ENCODE measurements at places on chromosomes 7 and 10.

DNA sequence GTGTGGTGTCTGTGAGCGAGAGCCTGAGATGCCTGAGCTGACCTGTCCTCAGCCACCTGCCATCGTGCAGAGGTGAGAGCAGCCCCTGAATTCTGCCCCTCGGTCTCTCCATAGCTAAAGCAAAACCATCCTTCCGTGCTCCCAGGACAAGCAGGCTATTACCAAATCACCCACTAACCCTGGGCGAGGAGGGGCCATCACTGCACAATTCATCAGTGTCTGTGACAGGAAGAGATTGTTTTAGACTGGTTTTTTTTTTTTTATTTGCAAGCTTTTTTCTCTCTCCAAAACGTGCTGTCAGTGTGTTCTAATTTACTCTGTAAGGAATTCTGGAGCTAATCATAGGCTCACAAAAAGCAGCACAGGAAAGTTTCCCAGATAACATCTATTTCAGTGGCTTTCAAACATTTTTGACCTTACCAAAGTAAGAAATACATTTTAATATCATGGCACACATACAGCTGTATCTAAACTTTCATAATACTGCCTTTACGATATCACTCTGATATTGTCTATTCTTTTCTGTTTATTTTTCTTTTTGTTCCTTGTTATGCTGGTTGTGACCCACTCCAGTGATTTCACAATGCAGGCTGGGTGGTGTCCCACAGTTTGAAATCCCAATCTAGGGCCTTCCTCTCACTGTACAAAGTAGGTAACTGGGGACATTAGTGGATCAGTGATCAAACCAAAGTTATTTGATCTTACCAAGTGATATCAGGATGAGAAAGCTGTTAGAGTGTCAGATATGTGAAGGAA lies 62.8 kb downstream of the EGFR start:
- DNase-seq, result no peak

GRCh38 chr7:78379148-78379547 lies 580.6 kb downstream of the PHTF2 start:
- no peak for DNase-seq

GRCh38 chr10:71426058-71426605 lies 29.4 kb downstream of the CDH23 start:
- no peak for DNase-seq

- no peak for DNase-seq
Observed at GRCh38 chr7:47785923-47786556, 162.2 kb downstream of the PKD1L1 start.

DNA sequence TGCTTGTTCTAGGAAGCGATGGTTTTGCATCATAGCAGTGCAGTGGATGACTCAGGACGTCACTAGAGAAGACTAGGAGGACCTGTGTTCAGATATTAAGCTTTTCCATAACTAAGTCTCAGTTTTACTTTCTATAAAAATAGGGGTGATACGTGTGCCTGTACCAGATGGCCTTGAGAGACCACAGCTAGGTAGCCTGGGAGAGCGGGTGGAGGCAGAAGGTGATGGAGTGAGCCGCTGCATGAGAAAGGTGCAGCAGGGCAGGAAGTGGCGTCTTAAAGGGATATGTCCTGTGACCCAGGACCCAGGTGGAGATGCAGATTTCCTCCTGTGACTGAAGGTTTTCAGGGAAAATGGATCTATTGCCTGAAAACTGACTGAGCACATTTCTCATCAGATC lies 304.9 kb downstream of the CDC14C start:
- no peak for DNase-seq

DNA sequence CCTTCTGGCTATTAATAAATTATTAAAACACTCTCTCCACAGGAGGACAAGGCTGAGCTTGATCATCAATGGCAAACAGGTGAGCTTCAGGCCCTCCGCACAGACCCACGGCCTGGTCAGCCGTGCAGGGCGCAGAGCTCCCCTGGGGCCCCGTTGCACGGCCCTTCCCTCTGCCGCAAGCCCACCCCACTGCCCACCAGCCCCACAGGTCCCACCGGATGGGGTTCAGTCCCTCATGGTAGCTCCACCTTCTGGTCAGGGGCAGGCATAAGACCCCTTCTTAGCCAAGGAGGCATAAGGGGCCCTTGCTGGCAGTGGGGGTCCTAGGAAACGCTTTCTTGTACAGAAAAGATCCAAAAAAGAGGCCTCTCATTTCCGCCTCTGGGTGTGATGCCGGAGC lies 84.6 kb downstream of the MAD1L1 start:
- no peak for DNase-seq

DNA sequence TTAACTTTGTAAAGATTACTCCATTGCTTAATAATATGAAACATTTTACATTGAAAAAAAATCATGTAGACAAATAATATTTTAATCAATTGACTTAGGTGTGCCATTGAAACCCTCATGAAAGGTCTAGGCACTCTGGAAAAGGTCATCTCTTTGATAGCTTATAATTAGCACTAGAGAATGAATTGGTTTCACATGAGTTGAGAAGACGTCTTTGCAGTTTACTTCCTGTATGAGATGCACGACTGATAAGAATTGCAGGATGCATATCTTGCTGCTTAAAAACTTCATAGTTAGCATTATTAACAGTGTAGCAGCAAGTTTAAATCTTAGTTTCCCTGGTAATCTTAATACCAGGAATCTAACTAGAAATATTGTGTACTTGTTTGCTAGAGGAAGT lies 614.2 kb upstream of the COBL start:
- DNase-seq, result no peak

DNA sequence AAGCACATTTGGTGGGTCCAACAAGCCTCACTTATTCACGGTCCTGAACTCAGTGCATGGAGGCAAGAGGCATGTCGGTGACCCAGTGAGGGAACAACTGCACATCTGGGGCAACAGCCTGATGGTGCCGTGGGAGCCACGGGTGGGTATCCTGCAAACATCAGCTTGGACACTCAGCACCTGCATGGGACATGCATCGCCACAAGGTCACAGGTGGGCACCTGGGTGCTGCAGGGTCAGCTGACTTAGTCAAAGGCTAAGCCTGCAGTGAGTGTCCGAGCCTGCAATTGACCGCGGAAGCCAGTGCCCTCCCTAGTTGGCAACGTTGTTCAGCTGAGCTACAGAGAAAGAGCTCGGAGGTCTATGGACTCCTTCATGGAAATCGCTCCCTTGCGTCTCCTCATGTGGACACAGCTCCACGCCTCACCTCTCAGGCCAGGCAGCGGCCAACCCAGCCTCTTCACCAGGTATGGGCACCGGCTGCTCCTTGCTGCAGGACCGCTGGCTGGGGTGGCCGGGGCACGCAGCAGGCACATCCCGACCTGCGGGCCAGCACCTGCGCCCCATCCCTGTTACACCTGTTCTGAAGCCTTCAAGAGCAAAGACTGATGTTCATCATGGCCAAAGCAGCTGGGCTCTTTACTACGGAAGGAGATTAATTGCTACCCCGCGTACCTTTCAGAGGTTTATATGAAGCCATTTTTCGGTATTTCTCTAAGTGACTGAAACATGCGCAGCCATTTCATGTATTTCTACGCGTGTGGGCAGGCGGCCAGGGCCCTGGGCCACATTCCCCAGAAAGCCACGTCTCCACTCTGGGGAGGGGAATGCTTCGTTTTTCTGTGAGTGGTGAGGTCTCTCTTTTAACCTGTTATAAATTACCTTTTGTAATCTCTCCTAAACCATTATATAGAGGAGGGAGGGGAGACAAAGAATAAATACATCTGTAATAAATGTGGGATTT lies 380.7 kb downstream of the DNAJB6 start:
- DNase-seq, result no peak

GRCh38 chr10:26755443-26755903 lies 58.0 kb downstream of the PDSS1 start:
- no peak for DNase-seq

- no peak for DNase-seq
Observed at GRCh38 chr7:73844848-73845460, 2.6 kb upstream of the METTL27 start.

DNA sequence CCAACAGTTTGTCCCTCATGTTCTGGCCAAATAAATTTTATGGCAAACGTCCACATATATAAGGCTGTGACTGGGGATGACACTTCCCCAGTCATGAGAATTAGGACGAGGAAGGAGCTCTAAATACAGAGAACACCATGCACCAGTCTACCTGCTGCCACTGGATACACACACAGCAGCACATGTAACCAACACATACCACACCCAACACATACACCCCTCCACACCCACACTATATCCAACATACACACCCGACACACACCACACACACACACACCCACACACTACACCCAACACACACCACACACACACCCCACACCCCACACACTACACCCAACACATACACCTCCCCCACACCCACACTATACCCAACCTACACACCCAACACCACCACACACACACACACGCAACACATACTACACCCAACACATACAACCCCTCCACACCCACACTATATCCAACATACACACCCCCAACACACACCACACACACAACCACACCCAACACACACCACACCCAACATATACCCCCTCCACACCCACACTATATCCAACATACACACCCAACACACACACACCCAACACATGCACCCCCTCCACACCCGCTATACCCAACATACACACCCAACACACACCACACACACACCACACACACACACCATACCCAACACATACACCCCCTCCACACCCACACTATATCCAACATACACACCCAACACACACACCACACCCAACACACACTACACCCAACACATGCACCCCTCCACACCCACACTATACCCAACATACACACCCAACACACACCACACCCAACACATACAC lies 74.1 kb downstream of the HIPK2 start:
- no peak for DNase-seq

DNA sequence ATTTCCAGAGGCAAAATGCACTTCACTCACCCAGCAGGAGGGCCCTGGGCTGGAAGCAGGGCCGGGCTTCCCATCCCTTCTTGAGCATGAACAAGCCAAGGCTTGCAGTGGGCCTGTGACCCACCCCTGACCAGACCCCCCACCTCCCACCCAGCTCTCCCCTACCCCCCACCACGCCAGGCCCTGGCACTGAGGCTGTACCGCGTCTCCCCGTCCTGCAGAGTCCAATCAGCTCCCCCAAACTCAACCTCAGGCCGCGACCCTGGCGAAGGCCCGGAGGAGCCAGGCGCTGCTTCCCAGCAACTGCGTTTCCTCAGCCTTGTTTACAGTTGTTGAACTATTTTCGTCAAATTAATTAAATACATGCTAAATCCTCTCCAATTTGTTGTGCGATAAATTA lies 16.9 kb upstream of the MYL10 start:
- no peak for DNase-seq

DNA sequence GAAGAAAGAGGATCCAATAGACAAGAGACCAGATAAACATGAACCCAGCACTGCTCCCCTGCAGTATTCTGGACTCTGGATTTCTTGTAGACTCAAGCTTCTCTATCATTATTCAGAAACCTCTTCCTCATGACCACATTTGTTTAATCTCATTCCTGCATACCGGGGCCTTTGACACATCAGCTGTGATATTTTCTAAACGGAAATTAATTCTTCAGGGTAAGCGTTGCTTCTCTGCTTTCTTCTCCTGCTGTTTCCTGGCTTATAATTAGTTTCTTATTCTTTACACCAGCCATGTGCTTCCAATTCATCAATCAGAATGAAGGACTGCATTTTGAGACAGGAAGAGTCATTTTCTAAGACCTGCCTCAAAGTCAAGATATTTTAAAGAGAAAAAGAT lies 54.2 kb upstream of the TARP start:
- no peak for DNase-seq

DNA sequence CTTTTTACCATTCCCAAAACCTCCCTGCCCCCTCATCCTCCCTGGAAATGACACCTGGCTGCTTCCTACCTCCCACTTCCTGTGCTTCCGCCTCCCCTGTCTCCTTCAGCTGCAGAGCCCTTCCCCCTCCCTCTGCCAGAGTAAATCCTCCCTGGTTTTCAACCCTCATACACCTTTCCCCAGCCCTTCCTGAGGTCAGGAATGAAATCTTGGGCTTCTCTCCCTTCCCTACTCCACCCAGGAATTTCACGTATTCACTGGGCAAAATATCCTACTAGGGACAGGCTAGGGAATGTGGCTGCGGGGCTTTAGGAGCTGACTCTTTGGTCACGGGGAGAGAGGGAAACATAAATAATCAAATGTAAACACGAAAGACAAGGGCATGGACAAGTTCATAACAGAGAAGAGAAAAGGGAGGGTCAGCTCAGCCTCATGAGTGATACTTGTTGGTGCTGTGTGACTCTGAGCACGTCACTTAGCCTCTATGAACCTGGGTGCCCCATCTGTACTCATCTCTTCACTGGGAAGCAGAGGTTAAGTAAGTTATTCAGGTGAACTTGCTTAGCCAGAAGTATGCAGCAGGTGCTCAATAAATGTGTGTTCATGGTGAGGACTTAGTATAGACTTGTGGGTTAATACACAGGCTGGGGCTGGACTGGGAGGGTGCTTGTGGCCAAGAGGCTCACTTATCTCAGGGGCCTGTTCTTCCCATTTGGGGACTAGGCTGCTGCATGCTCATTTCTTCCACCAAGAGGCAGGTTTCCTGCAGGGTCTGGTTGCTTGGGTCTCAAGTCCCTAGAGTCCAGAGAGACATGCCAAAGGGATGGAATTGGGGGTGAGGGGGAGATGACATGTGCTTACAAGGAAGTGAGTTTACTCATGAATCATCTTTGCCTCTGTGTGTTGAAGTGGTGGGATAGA lies 10.0 kb upstream of the DUSP5 start:
- DNase-seq, result no peak

DNA sequence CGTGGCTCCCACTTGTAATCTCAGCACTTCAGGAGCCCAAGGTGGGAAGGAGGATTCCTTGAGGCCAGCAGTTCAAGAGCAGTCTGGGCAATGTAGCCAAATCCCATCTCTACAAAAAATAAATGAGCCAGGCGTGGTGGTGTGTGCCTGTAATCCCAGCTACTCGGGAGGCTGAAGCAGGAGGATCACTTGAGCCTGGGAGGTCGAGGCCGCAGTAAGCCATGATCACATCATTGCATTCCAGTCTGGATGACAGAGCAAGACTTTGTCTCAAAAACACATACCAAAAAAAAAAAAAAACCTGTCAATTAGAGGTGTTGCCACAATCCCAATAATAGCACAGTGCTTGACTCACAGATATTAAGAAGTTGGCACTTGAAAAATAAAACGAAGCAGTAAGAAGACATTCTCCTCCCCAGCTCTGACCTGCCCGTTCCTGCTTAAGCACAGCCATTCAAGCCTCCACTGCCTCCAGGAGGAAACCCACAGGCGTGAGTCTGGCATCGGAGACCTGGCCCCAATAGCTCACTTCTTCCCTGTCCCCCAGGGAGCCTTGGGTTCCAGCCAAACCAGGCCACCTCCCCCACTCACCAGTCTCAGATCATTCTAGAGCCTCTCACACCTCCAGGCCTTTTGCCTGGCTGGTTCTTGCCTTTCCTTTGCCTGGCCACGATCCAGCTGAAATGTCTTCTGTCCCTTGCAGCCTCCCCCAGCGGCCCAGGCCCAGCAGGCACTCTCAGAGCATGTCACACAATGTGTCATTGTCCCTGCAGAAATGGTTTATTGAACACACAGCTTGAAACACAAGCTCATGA lies 45.3 kb upstream of the GTF2I start:
- no peak for DNase-seq

- no peak for DNase-seq
Observed at GRCh38 chr10:27391325-27391724, 112.8 kb upstream of the RAB18 start.

All from liver (tissue), 10 donors.